ENCODE measurements at places on chromosomes 7 and 10.

GRCh38 chr10:60042262-60042661, 135.9 kb upstream of the CCDC6 start:
- DNase-seq, result no peak

GRCh38 chr7:33604056-33604455, 301.3 kb upstream of the BMPER start:
- DNase-seq, result no peak

- DNase-seq, result no peak
Measured at GRCh38 chr7:86689363-86689762, 45.7 kb downstream of the GRM3 start.

DNA sequence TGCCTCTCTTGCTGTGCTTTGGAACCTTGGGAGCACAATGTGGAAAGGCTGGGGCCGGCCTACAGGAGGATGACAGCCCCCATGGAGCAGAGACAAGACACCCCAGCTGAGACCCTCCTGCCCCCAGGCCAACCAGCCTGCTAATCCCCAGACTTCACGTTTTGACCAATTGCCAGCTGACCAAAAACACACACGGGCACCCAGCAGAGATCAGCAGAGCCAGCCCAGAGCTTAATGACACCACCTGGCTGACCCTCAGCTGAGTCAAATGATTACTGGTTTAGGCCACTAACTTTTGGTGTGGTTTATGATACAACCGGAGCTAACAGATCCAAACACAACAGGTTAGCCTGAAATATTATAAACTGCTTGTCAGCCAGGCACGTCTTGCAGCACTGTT, 111.2 kb upstream of the KIF5B start:
- DNase-seq, result no peak

- no peak for DNase-seq
Measured at GRCh38 chr7:144391014-144391413, 12.5 kb downstream of the NOBOX start.

Data from kidney glomerular epithelial cell (primary cell).